ENCODE measurements at places on chromosomes 5 and 9. TPM values are rescaled to one million over a fixed set of nuclear protein-coding genes. Genes with fewer than 3 reads are reported as not detected.

GRCh38 chr9:71683598-71684235 lies 84.6 kb downstream of the CEMIP2 start:
- no peak for DNase-seq

GRCh38 chr9:19935422-19935821 lies 146.6 kb upstream of the SLC24A2 start:
- DNase-seq = no peak

- no peak for DNase-seq
Measured at GRCh38 chr5:37825334-37825915, 14.4 kb downstream of the GDNF start.

- no peak for DNase-seq
Measured at GRCh38 chr5:125232779-125233230, 486.4 kb upstream of the ZNF608 start.

DNA sequence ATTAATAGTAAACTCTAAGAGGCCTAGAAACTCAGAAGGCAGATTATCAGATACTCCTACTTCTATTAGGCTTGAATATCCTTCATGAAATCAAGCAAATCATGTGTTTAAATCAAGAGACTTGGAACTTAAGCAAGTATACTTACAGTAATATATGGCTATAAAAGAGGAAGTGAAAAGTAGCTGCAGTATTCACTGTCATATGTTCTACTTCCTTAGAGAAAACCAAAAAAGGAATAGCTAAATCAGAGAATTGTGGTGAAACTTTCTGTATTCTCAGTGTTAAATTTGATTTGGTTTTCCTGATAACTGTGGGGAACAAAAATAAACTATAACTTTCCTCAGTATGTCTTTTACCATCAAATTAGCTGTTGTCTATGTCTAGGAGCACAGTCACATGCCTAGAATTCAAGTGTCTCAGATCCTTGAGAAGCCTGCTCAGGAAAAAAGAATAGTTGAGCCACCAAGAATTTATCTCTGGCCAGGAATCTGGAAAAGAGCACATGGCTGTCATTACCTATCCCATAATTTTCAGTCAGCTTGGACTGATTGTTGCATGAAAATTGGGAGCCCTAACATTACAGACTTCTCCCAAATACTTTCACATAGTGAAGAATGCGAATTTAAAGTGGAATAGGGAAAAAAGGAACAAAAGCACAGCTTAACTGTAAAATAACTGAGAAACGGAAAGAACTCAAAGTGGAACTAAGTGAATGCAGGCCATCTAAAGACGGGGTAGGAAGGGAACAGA lies 1.7 kb downstream of the FKBP15 start:
- DNase-seq = no peak

Gene ECM2
- total RNA-seq = 0.17 TPM

Gene PRKACG
- not detected for total RNA-seq

Gene PCDH12
- 0.14 TPM for total RNA-seq

Gene FBLL1
- total RNA-seq = not detected

Data from HT1080 (cell line).